T1000 (cell line): ENCODE measurements at places on chromosomes 12 and 14.
A peak's percentile ranks its signal among the peaks of the same experiment; 100 is the strongest.

DNA sequence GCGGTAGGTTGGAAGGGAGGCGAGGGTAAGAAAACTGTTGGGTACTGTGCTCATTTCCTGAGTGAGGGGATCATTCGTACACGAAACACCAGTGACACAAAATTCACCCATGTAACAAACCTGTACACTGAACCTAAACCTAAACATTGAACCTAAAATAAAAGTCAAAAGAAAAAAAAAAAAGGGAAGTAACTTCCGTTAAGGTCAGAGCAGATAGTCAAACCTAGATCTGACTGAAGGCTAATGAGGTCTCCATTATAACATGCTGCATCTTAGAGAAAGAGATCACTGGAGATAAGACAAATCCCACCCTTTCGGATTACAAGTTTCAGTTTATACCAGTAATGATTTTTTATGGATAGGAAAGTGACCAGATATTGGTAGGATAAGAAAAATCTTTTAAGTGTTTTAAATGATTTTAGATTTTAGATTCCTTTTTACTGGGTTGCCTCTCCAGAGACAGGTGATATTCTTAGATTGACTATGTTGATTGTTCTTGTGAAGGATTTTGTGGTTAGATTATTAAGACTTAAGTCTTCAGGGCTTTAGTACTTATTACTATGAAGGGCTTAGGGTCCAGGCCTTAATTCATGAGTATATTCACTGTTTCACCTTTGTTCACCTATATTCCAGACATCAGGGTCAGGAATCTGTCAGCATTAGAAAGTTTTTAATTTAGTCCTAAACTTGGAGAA lies 11.2 kb upstream of the NCKAP1L start:
- no peak for DNase-seq

DNA sequence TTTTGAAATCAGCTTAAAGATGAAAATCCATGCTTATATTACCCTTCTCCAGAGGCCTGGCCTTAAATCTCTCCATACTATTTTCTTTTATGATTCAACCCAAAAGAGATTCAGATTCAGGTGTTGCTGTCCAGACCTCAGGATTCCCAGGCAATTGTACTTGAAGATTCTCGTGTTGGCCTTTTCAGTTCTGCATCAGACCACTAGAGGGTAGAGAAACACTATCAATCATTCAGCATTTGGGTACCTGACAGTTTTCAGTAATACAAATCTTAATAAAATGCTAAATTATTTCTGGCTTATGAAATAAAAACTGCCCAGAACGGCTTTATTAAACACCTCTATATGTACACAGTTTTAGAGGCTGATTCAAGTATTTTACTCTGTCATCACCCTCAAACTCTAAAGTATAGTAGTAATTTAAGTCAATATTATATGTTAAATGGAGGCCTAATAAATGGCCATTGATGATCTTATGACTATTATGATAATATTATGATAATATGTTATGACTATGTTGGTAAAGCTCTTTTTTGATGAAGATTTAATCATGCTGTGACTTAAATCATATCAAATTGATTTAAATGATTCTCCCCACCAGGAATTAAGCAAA lies 301.1 kb downstream of the DUSP6 start:
- no peak for DNase-seq

- DNase-seq = peak; percentile 12
Measured at GRCh38 chr14:99821519-99822508, 28.6 kb downstream of the EML1 start.

DNA sequence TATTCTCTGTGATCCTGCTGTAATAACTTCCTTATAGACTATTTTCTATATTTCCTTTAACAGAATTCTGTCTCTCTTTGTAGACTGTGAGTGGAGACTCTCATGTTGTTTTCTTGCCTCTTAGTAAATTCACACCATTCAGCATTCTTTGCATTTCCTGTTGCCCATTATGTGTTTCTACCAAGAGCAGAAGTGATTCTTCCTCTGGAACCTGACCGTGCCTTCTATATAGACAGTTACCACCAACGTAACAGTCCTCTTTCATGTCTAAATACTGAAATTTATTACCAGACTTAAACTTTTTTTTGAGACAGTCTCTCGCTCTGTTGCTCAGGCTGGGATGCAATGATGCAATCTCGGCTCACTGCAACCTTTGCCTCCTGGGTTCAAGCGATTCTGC lies 31.1 kb downstream of the METAP2 start:
- DNase-seq = no peak

GRCh38 chr14:30016002-30016401 lies 88.4 kb upstream of the PRKD1 start:
- DNase-seq = no peak
